ENCODE measurements at places on chromosomes 3 and 15.
A peak's percentile ranks its signal among the peaks of the same experiment; 100 is the strongest.

DNA sequence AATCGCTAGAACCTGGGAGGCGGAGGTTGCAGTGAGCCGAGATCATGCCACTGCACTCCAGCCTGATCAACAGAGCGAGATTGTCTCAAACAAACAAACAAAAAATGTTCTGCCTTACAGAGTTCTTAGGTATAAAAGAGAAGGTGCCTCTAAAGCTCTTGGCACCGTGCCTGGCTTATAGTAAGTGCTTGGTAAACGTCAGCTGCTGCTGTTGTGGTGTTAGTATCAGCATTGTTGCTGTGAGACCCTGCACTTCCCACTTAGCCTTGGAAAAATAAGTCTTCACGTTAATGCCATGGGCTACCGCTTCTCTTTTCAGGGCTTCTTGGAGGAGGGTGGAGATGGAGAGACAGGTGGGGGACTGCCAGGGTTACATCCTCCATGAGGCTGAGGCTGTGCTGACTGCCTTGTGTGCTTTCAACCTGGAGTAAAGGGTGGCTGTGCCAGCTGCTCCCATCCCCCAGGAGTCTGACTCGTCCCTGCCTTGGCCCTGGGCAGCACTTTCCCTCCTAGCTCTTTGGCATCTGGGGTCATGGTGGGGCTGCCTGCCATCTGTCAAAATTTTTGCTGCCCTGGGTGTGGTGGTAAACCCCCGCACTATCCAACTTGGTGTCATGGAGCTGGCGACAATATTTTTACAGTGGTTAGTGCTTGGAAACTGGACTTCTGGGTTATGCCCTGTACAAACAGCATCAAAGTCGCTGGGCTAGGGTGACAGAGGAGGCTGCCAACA, 17.8 kb downstream of the FLNB start:
- DNase-seq: peak; percentile 45

DNA sequence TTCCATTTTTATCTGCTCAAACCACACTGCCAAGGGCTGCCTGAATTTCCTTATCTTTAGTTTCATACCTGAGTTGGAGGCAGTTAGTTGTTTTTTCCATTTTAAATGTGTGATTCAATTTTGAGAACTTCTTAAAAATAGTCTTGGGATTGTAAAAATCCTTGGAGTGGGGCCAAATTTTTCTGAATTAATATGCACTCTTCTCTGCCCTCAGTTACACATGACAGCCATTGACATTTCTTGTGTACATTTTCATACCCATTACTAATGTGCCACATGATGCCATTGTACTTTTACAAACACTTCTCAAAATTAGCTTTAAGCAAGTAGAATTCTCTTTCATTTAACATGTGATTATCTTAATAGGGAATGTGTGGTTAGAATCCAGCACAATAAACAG, 141.7 kb downstream of the C3orf38 start:
- no peak for DNase-seq

GRCh38 chr3:192367616-192368015, 359.7 kb downstream of the FGF12 start:
- no peak for DNase-seq

DNA sequence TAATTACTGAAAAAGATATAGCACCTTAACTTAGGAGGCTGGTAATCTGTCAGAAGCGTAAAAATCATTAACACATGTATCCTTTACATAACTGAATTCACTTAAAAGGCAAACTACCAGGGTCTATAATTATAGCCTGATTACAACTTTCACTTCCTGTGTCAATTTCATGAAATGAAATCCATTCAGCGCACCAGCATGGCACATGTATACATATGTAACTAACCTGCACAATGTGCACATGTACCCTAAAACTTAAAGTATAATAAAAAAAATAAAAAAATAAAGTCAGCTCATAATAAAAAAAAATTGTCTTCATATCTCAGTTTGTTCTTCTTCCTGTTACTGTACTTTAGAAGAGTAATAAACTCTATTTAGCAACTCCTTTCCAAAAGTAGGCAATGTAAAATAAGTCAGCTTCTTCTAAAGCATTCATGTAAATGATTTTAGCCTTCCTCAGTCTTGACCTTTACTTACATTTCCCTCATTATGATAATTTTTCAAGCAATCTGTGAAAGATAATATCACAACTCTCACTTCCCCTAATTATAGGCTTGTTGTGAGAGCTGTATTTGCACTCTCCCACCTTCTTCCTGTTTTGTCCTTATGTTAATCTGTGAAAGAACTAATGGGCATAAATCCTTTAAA, 50.1 kb downstream of the KBTBD8 start:
- DNase-seq: no peak

- DNase-seq: no peak
These were observed 63.8 kb downstream of the MRPL46 start for GRCh38 chr15:88403351-88403791.

DNA sequence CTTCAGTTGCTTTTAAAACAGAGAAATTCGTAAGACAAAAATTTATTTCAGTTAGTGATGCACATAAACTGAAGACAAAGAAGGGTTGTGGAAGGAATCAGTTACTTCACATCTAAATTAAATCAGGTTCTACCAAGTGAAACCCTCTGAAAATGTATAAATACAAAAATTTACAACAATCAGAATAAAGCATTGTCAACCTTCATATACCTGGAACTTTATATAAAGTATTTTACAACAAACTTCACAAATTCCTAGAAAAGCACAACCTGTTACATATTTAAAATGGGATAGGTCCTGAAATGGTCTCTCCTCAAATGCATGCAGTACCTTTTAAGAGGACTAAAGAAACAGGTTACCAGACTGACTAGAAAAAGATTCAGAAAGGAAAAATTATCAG, 26.9 kb downstream of the ATOSA start:
- no peak for DNase-seq

DNA sequence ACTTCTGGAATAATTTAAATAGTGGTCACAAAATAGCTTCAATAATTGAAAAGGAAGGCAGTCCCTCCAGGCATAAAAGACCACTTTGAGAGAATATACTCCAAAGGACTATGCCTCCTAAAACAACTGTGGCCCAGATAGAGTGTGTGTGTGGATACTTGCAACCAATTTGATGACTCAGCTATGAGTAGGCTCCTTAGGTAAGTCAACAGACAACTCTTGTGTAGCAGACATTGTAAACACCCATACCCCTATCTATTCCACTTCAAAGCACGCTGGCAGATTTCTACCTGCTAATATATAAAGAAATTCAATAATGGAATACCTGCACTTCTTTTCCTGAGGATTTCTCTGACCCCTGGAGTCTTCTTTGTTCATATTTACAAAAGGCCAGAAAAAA, 254.5 kb downstream of the NEK10 start:
- no peak for DNase-seq

GRCh38 chr3:147846293-147846692, 437.1 kb downstream of the ZIC1 start:
- no peak for DNase-seq

- no peak for DNase-seq
These were observed 22.4 kb upstream of the MEIS2 start for GRCh38 chr15:37122703-37123102.

- DNase-seq: no peak
These were observed 26.1 kb upstream of the CCDC174 start for GRCh38 chr3:14625443-14625842.

DNA sequence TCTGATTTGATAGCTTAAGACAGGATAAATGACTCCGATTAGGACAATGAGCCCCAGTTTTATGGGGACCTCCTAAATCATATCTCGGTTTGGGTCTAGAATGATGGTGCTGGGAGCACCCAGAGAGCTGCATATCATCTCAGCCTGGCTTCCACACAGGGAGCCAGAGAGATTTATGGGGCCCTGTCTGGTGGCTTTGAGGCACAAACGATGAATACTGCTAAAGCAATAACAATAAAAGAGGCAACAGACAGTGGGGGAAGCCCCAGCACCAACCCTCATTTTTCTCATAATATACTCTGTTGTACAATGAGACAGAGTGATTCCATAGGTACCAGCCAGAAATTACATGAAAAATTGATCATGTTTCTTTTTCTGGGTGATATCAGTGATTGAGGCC, 889.0 kb upstream of the CFAP20DC start:
- DNase-seq: no peak

GRCh38 chr3:76565496-76566210, 474.2 kb upstream of the ROBO2 start:
- no peak for DNase-seq

- no peak for DNase-seq
These were observed 59.7 kb downstream of the GHSR start for GRCh38 chr3:172388412-172389078.

Data from femur (tissue), 1 donor.